ENCODE measurements at places on chromosomes 7 and 10.

GRCh38 chr7:123747620-123748141 lies 1.1 kb downstream of the WASL start:
- DNase-seq: peak; percentile 73

DNA sequence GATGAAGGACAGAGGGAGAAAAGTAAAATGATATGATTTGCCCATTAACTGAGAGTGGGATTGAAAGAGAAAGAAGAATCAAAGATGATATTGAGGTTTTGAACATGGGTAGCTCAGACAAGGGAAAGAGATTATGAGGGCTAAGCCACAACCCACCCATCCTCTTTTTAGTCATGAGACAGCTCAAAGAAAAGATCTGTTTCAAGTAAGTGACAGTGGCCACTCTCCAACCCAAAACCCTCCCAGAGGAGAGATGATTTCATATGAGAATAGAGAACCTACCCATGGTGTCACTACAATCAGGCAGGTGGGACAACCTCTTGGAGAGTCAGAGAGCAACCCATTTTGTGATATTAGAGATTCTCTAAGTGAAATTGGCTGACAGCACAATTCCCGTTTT lies 32.2 kb downstream of the PLXNA4 start:
- DNase-seq: no peak

- DNase-seq: peak; percentile 86
Observed at GRCh38 chr7:91784469-91784868, 96.0 kb downstream of the MTERF1 start.

GRCh38 chr7:152899548-152900109 lies 140.1 kb downstream of the ACTR3B start:
- DNase-seq: no peak

DNA sequence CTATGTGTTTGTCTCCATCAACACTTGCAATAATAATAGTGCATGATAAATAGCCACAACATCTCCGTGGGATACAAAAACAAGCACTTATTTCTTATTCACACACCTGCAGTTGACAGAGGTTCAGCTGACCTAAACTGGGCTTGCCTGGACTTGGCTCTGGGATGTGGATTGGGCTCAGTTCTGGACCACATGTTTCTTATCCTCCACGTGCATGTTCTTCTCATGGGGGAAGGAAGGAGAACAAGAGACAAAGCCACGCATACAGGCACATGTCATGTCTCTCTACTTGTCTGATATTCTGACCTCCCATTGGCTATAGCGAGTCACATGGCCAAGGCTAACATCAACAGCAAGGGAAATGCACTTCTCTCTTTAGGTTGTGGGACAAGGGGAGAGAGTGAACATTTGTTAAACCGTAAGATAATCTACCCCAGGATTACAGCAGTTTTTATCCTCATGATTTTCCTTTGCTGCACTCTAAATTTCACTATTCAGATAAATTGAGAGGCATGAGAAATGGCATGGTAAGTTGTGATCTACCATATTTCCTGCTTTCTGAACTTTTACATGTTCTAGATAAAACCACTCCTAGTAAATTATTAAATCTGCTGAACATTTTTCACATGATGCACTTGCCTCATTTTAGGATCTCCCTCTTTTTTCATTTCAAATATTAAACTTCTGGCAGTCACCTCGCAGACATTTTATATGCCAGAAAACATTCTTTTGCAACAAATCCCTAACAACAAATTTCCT lies 33.7 kb downstream of the CFAP58 start:
- no peak for DNase-seq

DNA sequence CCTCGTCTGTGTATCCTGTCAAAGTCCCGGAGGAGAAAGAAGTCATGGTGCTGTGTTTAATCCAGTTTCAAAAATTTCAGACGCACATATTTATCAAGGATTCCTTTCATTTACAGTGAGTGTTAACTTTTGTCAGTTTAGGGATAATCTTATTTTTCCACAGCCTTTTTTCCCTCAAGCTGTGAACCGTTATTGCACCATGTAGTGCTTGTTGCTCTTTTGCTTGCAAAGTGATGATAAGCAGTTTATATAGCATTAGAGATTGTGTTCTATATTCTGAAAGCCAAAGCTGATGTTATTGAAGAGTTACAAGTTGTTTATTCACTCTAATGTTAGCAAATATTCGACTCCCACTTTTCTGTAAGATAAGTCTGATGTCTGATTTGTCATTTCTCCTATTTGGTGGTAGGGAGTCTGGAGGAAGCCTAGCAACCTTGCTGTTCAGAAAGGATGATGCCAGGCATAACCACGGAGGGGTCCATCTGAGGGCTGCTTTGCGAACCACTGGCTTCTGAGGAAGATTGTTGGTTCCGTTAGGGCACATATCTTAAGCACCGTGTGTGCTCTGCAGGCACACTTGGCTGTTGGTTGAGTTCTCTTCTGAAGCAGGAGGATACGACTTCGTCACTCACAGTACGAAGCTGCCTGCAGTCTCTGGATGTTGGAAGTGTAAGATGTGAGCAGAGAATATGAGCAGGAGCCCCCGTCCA lies 11.7 kb downstream of the CCNY start:
- no peak for DNase-seq

DNA sequence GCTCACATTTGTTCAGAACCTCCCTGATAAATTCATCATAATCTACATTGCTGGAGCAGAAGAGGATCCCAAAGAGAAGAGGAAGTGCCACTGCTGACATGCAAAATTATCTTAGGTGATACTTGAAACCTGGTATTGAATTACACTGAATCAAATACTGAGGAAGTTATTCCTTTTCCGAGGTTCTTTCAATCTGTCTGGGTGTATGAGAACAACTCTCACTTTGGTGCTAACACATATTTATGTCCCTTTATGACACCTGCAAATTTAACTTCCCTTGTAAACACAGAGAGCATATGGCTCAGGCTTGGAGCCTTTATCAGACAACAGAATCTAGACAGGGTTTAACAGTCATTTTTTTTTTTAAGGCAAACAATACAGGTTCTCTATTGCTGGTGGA lies 131.4 kb downstream of the SRPK2 start:
- DNase-seq: no peak

GRCh38 chr10:31103112-31103511 lies 71.4 kb upstream of the ZNF438 start:
- no peak for DNase-seq

GRCh38 chr10:1419796-1420610 lies 317.3 kb downstream of the ADARB2 start:
- no peak for DNase-seq

DNA sequence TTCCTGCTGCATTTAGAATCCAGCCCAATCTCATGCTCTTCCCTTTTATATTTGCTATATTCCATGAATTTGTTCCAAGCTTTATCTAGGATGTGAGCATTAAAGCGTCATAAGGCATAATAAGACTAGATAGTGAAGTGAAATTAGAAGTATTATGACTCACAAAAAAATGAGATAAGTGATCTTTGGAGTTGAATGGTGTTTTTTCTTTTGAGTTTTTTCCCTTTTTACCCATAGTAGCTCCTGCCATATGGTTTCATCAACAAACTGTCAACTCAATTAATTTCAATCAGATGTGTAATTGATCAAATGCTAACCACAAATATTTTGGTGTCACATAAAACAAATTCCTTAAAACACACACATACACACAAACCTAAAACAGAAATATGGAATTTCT lies 17.0 kb downstream of the KLHDC10 start:
- peak; percentile 54 for DNase-seq

GRCh38 chr7:155741082-155741481 lies 71.2 kb downstream of the SHH start:
- no peak for DNase-seq

GRCh38 chr7:151208253-151208862 lies 1.9 kb downstream of the H2BK1 start:
- DNase-seq: no peak

- no peak for DNase-seq
Observed at GRCh38 chr7:146728611-146729010, 612.0 kb downstream of the CNTNAP2 start.

All from fibroblast of the aortic adventitia (primary cell).